T-cell (primary cell): ENCODE measurements at places on chromosomes 12 and 14.

- H3K4me3 ChIP-seq: peak overlapping the region; percentile 92
- no peaks in the 10 kb centered on the region for H3K36me3 ChIP-seq
- peak; percentile 25 for DNase-seq
- H3K4me1 ChIP-seq: peaks cover 20% of the 10 kb centered on the region
These were observed 900 bp downstream of the C2CD5 start for GRCh38 chr12:22543246-22544037.

GRCh38 chr12:41120211-41120610 lies 67.9 kb upstream of the PDZRN4 start:
- H3K36me3 ChIP-seq: no peaks in the 10 kb centered on the region
- no peaks in the 10 kb centered on the region for H3K4me1 ChIP-seq
- no peak for DNase-seq
- no peaks in the 10 kb centered on the region for H3K27me3 ChIP-seq

- no peaks in the 10 kb centered on the region for H3K36me3 ChIP-seq
- no peak overlapping the region for H3K4me3 ChIP-seq
- H3K27me3 ChIP-seq: no peaks in the 10 kb centered on the region
- no peak for DNase-seq
These were observed 21.4 kb upstream of the CLEC4D start for GRCh38 chr12:8491646-8492530.

DNA sequence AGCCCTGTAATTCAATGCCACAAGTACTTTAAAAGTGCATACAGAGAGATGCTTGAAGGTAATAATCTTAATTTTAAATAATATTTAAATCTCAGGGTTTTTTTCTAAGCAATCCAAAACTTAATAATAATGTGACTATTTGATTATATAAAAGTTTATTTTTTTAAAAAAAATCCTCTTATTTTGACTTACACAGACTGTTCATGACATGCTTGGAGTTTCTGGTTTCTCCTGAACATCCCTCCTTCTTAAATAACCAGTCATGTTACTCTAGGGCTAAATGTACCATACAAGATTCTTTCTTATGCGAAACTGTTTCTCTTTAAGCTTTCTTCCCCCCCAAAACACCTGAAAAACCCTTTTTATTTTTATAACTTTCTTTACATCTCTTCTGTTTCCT lies 58.2 kb upstream of the SLC2A13 start:
- H3K36me3 ChIP-seq: no peaks in the 10 kb centered on the region
- no peak overlapping the region for H3K27ac ChIP-seq
- H3K4me3 ChIP-seq: no peak overlapping the region
- DNase-seq: no peak
- H3K4me1 ChIP-seq: peaks cover 4% of the 10 kb centered on the region

GRCh38 chr12:106171117-106171750 lies 32.5 kb upstream of the NUAK1 start:
- DNase-seq: no peak
- no peaks in the 10 kb centered on the region for H3K36me3 ChIP-seq
- H3K27me3 ChIP-seq: no peaks in the 10 kb centered on the region
- no peak overlapping the region for H3K27ac ChIP-seq
- H3K4me3 ChIP-seq: no peak overlapping the region

DNA sequence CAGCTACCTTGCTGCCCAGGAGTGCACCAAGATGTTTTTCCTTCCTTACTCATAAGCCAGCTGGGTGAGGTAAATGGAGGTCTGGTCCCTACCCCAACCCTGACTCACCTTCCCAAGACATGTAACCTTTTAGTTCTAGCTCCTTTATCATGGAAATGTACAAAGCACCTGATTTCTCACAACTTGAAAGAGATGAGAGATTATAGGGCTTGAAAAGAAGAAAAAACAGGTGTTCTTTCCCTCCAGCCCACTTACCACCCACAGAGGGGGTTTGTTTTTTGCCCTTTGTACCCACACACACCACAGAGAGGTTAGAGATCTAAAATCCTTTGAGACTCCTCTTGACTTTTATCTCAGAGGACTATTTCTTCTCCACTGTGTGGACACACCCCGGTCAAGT lies 21.1 kb downstream of the PLXNC1 start:
- no peak overlapping the region for H3K4me3 ChIP-seq
- peaks cover 17% of the 10 kb centered on the region for H3K4me1 ChIP-seq
- DNase-seq: no peak
- H3K27me3 ChIP-seq: no peaks in the 10 kb centered on the region
- H3K36me3 ChIP-seq: no peaks in the 10 kb centered on the region
- no peak overlapping the region for H3K27ac ChIP-seq

- H3K27me3 ChIP-seq: no peaks in the 10 kb centered on the region
- no peak overlapping the region for H3K4me3 ChIP-seq
These were observed 1322.3 kb upstream of the TMEM132C start for GRCh38 chr12:126944684-126945083.

DNA sequence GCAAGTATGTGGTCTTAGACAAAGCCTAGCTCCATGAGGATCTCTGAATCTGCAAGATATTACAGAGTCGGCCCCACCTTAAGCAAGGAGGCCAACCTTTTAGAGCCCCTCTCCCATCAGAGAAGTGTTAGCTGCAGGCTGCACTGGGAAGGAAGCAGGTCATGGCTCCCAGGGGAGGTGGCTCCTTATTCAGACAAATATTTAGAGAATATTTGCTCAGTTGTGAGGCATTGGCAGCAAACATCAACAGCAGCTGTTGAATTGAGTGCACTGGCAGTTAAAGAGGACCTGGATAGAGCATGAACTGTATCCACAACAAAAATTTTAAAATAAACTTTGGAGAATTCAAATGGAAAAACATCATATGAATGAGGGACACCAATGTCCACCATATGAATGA lies 44.7 kb downstream of the FSCB start:
- H3K4me3 ChIP-seq: no peak overlapping the region
- no peak overlapping the region for H3K27ac ChIP-seq
- H3K36me3 ChIP-seq: no peaks in the 10 kb centered on the region
- H3K27me3 ChIP-seq: no peaks in the 10 kb centered on the region
- no peak for DNase-seq

DNA sequence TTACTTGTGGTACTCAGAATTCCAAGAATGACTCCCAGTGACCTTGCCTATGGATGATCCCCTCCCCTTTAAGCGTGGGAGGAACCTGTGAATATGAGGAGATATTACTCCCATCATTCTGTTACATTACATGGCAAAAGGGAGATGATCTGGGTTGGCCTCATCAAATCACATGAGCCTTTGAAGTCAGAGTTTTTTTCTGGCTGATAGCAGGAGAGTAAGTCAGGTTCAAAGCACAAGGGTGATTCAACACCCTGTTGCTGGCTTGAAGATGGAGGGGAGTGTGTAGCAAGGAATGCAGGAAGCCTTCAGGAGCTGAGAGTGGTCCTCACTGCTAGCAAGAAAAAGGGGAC lies 9.1 kb upstream of the MDM2 start:
- DNase-seq: no peak
- H3K36me3 ChIP-seq: no peaks in the 10 kb centered on the region
- no peak overlapping the region for H3K27ac ChIP-seq
- H3K4me1 ChIP-seq: no peaks in the 10 kb centered on the region

GRCh38 chr14:81472096-81472800 lies 61.4 kb downstream of the SEL1L start:
- no peaks in the 10 kb centered on the region for H3K36me3 ChIP-seq
- no peaks in the 10 kb centered on the region for H3K27me3 ChIP-seq
- DNase-seq: no peak
- H3K27ac ChIP-seq: no peak overlapping the region

DNA sequence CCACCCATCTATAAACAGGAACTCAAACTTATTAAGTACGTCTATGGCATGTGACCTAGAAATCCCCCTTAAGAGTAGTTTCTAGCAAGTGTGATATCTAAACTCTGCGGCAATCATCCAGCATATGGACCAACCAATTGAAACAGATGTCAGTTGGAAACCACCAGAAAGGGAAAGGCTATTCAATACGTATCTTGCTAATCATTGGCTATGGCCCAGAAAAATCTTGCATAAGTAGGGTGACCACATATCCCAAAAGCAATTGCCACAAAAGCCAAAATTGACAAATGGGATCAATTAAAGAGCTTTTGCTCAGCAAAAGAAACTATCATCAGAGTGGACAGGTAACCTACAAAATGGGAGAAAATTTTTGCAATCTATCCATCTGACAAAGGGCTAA lies 24.2 kb downstream of the SYNJ2BP start:
- H3K36me3 ChIP-seq: peaks cover 2% of the 10 kb centered on the region
- H3K4me1 ChIP-seq: no peaks in the 10 kb centered on the region
- H3K27ac ChIP-seq: no peak overlapping the region

- H3K36me3 ChIP-seq: no peaks in the 10 kb centered on the region
- H3K27ac ChIP-seq: no peak within 1 kb of the TSS
- no peak for DNase-seq
- no peak within 1 kb of the TSS for H3K4me3 ChIP-seq
These were observed at the start of gene OR6J1 for GRCh38 chr14:22644305-22644635. Gene OR6J1 (minus strand): TSS chr14:22644352. CDS start chr14:22634811, 9,541 bp downstream.

- H3K4me3 ChIP-seq: no peak overlapping the region
- H3K27ac ChIP-seq: no peak overlapping the region
- H3K4me1 ChIP-seq: no peaks in the 10 kb centered on the region
- H3K36me3 ChIP-seq: no peaks in the 10 kb centered on the region
- DNase-seq: no peak
- no peaks in the 10 kb centered on the region for H3K27me3 ChIP-seq
These were observed 182.9 kb downstream of the NOVA1 start for GRCh38 chr14:26414926-26415325.

GRCh38 chr14:64741200-64741599 lies 37.0 kb downstream of the PLEKHG3 start:
- DNase-seq: no peak
- H3K27ac ChIP-seq: no peak overlapping the region
- H3K27me3 ChIP-seq: peaks cover 2% of the 10 kb centered on the region
- H3K36me3 ChIP-seq: peaks cover 4% of the 10 kb centered on the region
- H3K4me3 ChIP-seq: no peak overlapping the region
- peaks cover 27% of the 10 kb centered on the region for H3K4me1 ChIP-seq

- H3K36me3 ChIP-seq: no peaks in the 10 kb centered on the region
- no peaks in the 10 kb centered on the region for H3K4me1 ChIP-seq
- no peak overlapping the region for H3K27ac ChIP-seq
- H3K4me3 ChIP-seq: no peak overlapping the region
- H3K27me3 ChIP-seq: no peaks in the 10 kb centered on the region
- no peak for DNase-seq
These were observed 291.8 kb downstream of the ETNK1 start for GRCh38 chr12:22916815-22917214.

DNA sequence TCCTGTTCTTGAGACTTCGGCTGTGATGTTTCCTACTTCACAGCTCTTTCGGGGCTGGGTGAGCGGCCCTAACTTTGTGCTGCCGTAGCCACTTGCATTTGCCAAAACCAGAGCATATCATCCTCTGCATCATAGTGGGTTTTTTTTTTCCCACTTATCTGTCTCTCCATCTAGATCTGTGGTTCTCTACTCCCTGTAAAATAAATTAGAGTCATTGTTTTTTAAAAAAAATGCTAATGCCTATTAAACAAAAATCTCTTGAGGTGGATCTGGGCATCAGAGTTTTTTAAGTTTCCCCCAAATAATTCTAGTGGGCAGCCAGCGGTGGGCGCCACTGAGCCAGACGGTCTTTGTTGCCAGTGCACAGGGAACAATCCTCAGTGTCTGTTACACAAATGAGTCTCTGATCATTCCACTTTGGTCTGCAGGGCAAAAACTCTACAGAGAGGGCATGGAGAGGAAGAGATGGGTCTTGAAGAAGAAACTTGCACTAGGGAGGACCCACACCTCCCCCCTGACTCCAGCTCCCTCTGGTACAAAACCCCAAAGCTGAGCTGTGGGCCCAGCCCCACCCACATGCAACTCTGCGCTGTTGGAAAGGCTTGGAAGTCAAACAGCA lies 62.4 kb upstream of the BCL2L14 start:
- peak; percentile 41 for DNase-seq
- H3K27me3 ChIP-seq: no peaks in the 10 kb centered on the region
- no peak overlapping the region for H3K4me3 ChIP-seq
- H3K4me1 ChIP-seq: peaks cover 36% of the 10 kb centered on the region

DNA sequence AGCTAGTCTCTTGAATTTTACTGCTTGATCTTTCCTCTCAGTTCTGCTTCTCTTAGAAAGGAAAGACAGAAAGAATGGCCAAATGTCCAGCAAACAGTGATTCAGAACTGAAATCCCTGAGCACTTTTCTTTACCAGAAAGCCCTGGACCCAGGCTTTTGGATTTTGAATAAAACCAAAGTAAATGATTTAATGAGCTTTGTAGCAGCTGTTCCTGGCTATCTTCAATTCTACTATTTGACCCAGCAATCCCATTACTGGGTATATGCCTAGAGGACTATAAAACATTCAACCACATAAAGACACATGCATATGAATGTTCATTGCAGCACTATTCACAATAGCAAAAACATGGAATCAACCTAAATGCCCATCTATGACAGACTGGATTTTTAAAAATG lies 187.2 kb downstream of the PRKD1 start:
- no peaks in the 10 kb centered on the region for H3K4me1 ChIP-seq
- no peak for DNase-seq
- H3K27me3 ChIP-seq: no peaks in the 10 kb centered on the region
- no peaks in the 10 kb centered on the region for H3K36me3 ChIP-seq
- H3K4me3 ChIP-seq: no peak overlapping the region
- H3K27ac ChIP-seq: no peak overlapping the region

DNA sequence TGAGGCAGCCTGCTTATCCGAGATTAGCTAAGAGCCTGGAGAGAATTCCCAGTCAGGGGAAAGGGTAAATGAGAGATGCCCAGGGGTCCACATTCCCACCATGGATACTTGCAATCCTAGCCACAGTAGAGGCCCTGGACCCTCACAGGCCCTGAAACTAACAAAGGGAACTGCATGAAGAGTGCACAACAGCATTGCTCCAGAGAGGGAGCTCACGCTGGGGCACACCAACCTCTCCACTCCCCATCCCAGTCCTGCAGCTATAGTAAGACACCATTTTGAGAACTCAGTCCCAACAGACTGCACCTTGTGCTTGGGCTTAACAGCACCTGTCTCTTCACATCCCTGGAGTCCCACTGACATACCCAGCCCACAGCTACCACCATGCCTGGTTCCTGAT lies 30.5 kb downstream of the CEP83 start:
- DNase-seq: no peak
- no peaks in the 10 kb centered on the region for H3K36me3 ChIP-seq
- no peaks in the 10 kb centered on the region for H3K27me3 ChIP-seq
- H3K27ac ChIP-seq: no peak overlapping the region
- H3K4me1 ChIP-seq: no peaks in the 10 kb centered on the region
- H3K4me3 ChIP-seq: no peak overlapping the region

- H3K4me3 ChIP-seq: no peak overlapping the region
- no peaks in the 10 kb centered on the region for H3K36me3 ChIP-seq
These were observed 21.4 kb downstream of the B4GALNT3 start for GRCh38 chr12:480831-481816.

DNA sequence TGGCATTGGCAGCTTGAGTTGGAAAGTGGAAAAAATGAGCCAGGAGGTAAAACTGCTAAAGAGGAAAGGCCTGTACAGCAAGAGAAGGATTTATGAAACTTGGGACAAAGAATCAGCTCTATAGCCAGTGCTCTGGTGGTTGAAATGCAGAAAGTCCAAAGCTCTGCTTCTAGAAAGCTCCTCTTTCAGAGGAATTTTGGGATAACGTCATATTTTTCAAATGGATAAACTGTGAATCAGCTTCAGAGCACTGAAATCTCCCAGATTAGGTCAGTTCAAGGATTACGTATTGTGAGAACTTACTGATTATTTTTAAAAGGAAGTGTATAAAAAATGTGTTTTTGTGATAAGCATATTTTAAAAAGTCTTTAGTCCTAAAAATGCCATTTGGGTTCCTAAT lies 203.1 kb upstream of the CNOT2 start:
- H3K36me3 ChIP-seq: no peaks in the 10 kb centered on the region
- H3K4me3 ChIP-seq: no peak overlapping the region
- H3K4me1 ChIP-seq: no peaks in the 10 kb centered on the region
- H3K27me3 ChIP-seq: no peaks in the 10 kb centered on the region
- H3K27ac ChIP-seq: no peak overlapping the region
